ENCODE measurements at places on chromosomes 3 and 15.

- DNase-seq: no peak
Observed at GRCh38 chr3:86938416-86939105, 52.4 kb downstream of the VGLL3 start.

DNA sequence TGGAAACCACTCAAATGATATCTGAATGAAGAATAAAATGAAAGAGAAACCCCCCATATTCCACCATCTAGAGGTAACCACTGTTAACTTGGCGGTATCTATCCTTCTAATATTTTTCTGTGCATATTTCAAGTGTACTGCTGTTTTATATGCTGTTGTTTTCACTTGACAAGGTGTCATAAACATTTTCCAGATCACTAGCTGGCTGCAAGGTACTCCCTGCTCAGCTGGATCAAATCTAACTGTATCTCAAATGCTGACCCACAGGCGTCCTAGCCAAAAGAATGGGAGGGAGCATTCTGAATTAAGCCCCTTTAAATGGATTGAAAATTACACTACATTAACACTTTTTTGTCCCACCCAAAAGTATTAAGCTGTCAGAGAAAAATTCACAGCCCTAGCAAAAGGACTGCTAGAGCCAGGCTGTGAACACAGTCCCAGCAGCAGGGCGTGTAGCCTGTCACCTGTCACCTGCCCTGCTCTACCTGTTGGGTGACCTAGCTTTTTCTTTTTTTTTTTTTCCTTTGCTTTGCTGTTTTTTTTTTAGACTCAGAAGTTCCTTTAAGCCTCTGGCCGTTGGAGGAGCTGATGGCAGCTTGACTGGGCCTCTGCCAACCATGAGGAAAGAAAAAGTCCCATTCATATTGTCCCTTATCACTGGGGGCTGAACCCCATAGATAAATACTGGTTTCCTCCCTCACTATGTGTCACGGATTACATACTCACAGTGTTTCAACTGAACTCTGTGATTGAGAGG is 93.7 kb upstream of the TSC22D2 start:
- no peak for DNase-seq

DNA sequence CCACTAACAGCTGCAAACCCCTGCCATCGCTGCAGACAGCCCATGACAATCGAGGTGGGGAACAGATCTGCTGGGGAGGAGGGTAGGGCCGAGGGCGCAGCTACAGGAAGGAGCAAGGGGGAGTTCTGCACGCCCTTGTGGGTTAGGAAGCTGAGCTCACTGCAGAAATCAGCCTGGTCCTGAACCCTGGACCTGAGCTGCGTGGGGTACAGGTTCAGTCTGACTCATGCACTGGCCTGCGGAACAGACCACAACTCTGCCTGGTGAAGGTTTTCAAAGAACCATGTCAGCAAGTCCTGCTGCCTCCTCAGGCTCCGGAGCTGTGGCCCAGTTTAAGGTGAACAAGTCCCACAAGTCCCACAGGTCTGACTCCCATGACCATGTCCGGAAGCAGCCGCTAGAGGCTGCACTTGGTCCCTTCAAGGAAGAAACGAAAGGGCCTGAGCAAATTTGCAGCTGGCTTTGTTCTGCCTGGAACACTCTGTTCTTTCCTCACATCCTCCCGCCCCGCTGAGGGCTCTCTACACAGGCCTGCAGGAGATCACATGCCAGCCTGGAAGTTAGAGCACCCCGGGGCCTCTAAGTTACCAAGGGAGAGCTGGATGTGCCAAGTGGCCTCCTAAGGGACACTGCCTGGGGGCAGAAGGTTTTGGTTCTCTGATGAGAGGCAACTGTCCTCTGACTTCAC is 49.4 kb upstream of the AKAP13 start:
- peak; percentile 69 for DNase-seq

DNA sequence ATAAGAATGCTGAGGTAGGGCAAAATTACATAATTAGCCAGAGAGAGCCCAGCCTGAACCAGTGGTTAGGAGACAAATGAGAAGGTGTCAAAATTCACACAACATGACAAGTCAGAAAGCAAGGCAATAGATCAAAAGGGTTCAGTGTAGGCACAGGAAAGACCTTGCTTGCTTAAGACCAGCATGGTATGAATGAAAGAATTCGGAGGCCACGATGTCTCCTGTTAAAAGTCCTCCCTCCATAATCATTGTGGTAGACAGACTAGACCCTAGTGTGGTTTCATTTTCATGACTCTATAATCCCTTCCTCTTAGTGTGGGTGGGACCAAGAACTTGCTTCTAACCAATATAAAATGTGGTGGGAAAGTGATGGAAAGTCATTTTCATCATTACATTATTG is 98.7 kb upstream of the ANKRD28 start:
- no peak for DNase-seq

- no peak for DNase-seq
Observed at GRCh38 chr15:70758790-70759462, 4.4 kb downstream of the UACA start.

GRCh38 chr15:70291305-70292075 is 193.8 kb upstream of the TLE3 start:
- DNase-seq: no peak

All from endothelial cell (in vitro differentiated cells).